ENCODE measurements at places on chromosomes 13 and 19.

DNA sequence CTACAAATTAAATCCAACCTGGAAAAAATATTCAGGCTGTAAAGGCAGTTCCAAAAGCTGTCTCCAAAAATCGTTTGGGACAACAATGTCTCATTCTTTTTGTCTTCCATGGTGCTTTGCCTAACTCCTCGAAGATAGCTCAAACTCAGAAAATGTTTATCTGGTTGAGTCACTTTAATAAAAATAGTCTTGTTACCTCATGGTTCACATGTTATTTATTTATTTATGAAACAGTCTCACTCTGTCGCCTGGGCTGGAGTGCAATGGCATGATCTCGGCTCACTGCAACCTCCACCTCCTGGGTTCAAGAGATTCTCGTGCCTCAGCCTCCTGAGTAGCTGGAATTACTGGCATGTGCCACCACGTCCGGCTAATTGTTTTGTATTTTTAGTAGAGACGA is 4.9 kb upstream of the BRD4 start:
- no peak for DNase-seq

- DNase-seq, result peak; percentile 6
These were observed 523 bp downstream of the ELAVL1 start for GRCh38 chr19:8004723-8005513.

DNA sequence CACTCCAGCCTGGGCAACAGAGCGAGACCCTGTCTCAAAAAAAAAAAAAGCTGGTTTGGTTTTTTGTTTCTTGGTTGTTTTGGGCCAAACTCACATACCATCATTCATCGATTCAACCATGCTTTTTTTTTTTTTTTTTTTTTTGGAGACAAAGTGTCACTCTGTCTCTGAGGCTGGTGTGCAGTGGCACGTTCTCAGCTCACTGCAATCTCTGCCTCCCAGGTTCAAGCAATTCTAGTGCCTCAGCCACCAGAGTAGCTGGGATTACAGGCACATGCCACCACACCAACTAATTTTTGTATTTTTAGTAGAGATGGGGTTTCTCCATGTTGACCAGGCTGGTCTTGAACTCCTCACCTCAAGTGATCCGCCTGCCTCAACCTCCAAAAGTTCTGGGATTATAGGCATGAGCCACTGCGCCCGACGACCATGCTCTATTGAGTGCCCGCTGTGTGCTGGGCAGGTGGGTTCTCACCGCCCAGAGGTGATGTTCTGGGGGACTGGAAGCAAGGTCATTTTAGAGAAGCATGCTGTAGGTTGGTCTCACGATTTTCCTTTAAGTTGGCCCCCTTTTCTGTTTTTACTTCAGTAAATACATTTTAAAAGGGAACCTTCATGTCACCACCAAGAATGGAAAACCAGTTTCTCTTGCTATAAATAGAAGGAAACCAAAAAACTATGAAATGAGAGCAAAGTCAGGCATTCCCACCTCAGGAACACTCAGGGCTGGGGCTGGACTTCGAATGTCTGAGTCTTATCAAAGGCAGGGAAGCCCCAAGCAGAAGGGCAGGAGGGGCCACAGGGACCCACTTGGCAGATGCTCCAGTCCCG is 8.3 kb upstream of the JUND start:
- no peak for DNase-seq

- no peak for DNase-seq
These were observed 17.1 kb upstream of the FXYD3 start for GRCh38 chr19:35098413-35099049.

DNA sequence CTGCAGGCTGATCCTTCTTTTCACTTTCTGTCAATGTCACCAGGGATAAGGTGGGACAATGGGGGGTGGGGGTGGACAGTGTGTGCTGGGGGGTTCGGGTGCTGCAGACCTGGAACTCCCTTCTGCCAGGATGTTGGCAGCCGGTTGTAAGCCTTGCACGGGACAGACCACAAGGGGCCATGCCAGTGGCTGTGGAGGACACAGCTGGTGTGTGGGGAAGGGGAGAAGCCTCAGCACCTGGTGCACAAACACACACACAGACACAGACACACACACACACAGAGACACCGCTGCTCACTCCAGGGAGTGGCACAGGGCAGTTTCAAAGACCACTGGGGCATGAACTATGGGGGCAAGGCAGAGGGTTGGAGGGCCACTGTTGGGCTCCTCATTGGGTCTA is 3.6 kb downstream of the F2RL3 start:
- DNase-seq, result no peak

- DNase-seq, result no peak
These were observed 76.2 kb downstream of the FOXO1 start for GRCh38 chr13:40590112-40590862.

DNA sequence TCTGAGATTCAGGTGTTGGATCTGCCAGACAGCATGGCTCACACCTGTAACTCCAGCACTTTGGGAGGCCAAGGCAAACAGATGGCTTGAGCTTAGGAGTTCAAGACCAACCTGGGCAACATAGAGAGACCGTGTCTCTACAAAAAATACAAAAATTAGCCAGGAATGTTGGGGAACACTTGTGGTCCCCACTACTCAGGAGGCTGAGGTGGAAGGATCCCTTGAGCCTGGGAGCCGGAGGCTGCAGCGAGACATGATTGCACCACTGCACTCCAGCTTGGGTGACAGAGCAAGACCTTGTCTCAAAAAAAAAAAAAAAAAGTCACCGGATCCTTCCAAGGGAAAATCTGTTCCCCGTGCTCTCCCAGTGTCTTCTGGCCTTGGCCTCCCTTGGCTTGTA is 109.2 kb downstream of the IRS2 start:
- no peak for DNase-seq

DNA sequence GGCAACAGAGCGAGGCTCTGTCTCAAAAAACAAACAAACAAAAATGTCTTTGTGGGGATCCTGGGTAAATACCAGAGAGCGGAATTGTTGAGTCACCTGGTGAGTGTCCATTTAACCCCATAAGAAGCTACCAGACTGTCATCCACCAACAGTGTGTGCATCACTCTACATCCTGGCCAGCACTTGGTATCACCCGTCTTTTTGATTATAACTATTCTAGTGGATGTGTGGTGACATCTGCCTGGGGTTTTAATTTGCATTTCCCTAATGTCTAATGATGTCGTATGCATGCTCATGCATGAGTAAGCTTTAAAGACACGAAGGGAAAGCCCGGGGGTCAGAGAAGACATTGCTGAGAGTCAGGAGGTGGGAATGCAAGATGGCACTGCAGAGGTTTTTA is 126.7 kb upstream of the MRI1 start:
- DNase-seq, result no peak

DNA sequence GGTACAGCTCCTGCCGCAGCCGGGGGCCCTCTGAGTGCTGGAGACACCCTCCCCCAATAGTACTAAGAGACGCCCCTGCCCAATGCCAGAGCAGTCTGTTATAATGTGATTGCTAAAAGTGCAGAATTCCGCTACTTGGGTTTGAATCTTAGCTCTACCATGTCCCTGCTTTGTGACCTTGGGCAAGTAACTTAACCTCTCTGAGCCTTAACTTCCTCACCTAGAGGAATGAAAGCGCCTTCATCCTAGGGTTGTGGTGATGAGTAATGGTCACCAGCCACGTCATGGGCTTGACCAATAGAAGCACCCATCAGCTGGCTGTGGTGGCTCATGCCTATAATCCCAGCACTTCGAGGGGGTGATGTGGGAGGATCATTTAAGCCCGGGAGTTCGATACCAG is 6.5 kb downstream of the PLEKHG2 start:
- DNase-seq, result no peak

- peak; percentile 45 for DNase-seq
These were observed 627 bp downstream of the LIN7B start for GRCh38 chr19:49114630-49115363.

DNA sequence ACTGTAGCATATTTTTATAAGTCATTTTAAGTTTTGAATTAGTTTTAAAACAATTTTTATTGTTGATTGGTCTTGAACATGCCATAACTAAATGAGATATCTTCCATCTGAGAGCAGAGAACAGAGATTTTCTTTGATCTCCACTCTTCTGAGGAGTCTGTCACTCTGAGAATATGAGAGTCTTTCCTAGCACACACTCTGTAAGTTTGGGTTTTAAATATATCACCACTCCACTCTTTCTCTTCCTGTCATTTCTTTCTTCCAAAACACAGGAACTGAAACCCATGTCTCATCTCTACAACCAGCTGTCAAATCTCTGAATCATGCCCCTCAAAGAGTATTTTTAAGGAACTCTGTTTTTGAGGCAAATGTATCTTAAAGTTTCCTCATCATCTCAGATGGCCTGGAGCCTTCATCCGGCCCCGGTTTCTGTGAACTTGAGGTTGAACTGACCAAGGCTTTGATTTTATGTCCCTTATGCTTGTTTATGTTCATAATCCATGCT is 698.2 kb upstream of the SGCG start:
- DNase-seq, result no peak

GRCh38 chr13:38008636-38009035 is 139.1 kb upstream of the TRPC4 start:
- no peak for DNase-seq

DNA sequence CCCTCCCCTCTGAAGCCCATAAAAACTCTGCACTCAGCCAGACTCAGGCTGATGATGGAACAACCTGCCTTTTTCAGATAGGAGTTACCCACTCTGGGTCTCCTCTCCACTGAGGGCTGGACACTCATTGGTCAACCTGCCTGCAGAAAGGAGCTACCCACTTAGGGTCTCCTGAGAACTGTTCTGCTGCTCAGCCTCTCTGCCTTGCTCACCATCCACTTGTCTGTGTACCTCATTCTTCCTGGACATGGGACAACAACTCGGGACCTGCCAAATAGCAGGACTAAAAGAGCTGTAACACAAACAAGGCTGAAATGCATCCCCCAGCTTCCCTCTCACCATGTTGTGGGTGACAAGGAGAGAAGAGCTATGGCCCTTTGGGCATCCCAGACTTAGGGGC is 18.4 kb upstream of the RCBTB2 start:
- no peak for DNase-seq

- DNase-seq, result no peak
These were observed 1512.0 kb downstream of the SLITRK1 start for GRCh38 chr13:82370316-82370715.

GRCh38 chr13:69970520-69970919 is 137.1 kb upstream of the ATXN8OS start:
- DNase-seq, result no peak

DNA sequence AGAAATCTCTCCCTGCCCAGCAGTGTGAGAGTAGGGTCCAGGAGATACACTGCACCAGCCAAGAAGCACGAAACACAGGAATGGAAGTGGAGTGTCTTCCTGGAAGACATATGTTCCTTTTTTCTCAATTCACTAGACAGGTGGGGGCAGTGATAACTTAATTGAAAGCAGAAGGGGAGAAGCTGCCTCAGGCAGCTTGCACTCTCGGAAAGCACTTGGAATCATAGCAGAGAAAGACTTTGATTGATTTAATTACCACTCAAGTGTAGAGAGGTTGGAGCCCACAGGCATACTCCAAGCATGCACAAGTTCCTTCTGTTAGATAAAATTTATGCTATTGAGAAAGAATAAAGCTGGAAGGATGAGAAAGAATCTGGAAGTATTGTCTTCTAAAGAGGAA is 249.4 kb downstream of the SLITRK6 start:
- no peak for DNase-seq

GRCh38 chr13:48817166-48817802 is 158.4 kb upstream of the FNDC3A start:
- no peak for DNase-seq

DNA sequence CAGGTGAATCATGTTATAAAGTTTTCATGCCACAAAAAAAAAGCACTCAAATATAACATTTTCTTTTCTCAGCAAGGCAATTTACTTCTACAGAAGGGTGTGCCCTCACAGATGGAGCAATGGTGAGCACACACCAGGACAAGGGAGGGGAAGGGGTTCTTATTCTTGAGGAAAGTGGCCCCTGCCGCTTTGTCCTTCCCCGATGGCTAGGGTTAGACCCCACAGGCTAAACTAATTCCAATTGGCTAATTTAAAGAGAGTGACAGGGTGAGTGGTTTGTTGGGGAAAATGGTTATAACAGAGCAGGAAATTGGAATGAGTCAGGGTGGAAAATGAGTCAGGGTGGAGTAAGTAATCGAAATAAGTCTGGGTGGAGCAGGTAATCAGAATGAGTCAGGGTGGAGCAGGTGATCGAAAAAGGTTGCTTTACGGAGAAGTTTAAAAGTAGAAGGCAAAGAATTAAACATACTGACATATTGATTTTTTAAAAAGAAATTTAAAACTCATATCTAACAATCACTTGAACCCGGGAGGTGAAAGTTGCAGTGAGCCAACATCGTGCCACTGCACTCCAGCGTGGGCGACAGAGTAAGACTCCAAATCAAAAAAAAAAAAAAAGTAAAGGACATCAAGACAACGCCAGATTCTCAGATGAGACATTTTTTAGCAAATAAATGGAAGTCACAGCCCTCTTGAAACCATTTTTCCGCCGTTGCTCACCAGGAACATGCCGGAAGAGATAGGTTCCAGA is 813 bp downstream of the ZNF562 start:
- no peak for DNase-seq

DNA sequence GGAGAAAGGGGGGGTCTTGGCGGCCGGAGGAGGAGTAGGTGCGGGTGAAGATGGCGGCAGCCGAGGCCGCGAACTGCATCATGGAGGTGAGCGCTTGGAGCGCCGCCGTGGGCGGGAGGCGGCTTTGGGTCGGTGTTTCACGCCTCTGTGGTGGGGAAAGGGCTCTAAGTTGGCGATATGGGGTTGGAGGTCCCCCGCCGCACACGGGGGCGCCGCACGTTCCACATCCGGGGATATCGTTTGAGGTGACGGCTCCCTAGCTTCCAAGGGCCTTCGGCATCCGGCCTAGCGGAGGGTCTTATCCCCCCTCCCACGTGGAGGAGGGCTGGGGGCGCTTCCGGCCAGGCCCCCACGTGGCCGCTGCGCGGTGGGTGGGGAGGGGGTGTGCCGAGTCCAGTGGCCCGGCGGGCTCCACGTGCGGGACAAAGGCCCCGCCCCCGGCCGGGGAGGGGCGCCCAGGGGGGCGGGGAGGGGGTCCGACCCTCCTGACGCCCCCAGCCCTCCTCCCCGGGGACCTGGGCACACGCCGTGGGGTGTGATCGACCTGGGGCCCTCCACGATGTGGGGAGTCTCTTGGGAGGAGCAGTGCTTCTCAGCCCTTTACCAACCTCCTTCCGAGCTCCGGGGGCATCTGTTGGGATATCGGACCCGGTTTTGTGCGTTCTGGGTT is at the start of gene PRMT1:
PRMT1 (plus strand) TSS at position 41 of the 670 bp plus-strand sequence; CDS start at position 51, 10 bp downstream.
- DNase-seq, result no peak

GRCh38 chr13:98761126-98761985 is 8.9 kb upstream of the SLC15A1 start:
- DNase-seq, result no peak
